ENCODE measurements at places on chromosomes 3 and 15.
A peak's percentile ranks its signal among the peaks of the same experiment; 100 is the strongest.

DNA sequence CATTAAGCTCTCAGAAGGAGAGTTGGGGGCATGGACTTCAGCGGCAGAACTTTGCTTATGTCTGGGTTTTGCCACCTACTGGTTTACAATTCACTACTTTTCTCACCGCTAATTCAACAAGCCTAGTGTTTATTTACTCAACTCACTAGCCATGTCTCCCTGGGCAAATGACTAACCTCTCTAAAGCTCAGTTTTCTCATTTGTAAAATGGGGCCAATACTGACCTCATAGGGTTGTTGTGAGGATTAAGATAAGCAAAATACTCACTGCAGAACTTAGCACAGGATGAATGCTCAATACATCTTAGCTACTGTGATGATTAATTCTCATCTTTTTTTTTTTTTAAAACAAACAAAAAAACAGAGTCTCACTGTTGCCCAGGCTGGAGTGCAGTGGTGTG lies 106.3 kb downstream of the CADPS start:
- DNase-seq, result no peak

DNA sequence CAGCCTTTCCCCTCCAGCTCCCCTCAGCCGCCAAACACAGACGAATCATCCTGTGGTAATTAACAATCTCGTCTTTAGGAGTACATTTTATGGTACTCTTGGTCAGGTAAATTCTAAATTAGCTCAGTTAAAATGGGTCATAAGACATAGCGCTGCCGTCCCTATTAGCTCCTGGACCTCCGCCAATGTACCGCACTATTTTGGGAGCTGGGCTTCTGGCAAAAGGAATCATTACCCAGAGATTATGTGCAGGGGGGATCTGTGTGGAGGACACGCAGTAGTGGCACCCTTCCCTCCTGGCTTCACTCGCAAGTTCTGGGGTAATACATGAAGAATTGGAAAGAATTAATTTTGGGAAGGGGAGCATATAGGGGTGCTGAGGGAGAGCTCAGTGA lies 68.6 kb upstream of the ONECUT1 start:
- DNase-seq, result no peak

- DNase-seq, result no peak
Observed at GRCh38 chr3:31840252-31840651, 140.8 kb downstream of the OSBPL10 start.

DNA sequence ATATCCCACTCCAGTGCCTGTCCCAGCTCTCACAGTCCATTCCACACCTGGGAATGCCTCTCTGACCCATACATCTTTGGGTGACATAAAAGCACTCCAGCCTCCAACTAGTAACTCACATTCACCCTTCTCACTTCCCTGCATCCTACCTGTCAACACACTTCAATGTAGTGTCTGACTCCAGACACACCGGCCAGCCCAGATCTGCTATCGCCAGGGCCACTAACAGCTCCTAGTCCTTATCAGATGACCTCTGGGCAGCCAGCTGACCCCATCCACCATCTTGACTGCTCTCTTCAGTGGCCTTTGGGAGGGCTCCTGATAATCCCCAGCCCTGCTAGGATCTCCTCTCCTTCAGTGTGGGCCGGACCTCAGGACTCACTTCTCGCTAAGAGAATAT lies 2.9 kb upstream of the MCM2 start:
- DNase-seq, result no peak

DNA sequence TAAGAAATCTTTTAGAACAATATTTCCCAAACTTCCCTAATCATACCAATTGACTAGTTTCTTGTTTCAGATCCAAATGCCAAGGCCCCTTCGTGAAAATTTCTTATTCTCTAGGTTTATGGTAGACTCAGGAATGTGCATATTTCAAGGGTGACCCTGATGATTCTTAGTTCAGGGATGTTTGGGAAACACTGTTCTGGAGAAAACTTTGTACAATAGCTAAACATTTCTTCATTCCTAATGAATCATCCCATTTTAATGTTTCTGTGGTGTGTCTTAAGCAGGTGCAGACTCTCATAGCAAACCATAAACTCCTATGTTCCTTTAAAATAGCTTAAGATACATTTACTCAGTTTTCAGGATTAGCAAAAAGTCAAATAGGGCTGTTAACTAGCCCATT lies 314.5 kb downstream of the TIGIT start:
- DNase-seq, result peak; percentile 79

GRCh38 chr3:45940781-45941365 lies 2.4 kb upstream of the CXCR6 start:
- no peak for DNase-seq

GRCh38 chr3:182909318-182910040 lies 70.9 kb downstream of the DCUN1D1 start:
- peak; percentile 35 for DNase-seq

DNA sequence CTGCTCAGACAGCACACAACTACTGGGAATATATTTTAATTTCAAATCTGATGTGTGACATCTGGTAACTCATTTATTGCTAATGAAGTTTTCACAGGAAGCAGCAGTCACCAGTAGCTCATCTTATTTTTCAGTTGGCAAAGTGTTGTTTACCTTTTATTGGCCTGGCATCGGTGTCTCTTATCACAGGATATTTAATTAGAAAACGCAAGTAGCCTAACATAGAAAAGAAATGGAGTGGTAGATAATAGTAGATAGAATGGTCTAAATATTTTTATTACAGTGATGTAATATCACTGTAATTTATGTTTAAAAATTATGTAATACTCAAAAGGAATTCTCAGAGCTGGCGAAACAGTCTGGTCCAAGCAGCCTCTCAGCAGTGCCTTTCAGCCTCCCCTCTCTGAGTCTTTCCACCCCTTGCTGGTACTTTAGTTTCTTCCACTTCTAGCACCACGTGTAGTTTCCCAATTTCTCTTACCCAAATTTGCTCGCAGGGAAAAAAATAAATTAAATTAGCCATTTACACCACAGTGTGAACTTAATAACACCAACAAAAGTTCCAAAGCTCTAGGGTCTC lies 31.9 kb downstream of the AGTR1 start:
- DNase-seq, result no peak

GRCh38 chr3:65449841-65450428 lies 588.8 kb downstream of the MAGI1 start:
- no peak for DNase-seq

DNA sequence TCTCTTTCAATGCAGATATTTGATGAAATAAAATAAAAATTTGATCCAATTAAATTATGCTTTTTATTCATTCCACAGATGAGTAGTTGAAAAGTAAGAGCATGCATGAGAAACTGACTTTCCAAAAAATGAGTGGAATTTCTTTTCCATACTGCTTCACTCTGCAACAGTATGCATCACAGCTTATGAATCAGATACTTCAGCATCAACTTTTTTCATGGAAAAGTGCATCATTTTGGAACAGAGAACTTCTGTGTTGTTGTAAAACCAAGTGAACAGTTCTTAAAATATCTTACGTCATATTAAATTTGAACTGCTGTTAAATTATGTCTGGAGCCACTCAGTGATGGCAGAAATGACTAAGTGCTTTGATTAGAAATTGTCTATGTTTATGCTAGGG lies 16.7 kb upstream of the SLC7A14 start:
- no peak for DNase-seq

DNA sequence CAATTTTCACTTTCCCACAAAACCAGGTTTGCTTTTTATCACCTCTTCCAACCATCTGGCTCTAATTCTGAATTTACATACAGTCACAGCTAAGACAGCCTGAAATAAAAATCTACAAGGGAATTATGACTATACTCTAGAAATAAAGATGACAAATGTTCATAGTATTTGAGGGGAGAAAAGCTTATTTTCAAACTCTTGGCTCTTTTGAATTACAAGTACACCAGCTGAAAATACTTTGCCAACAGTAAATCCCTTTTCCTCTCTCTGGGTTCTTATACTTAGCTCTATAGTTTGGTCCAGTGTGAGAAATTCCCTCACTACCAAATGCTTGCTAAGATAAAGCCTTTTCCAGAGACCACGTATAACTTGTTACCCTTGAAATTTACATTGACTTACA lies 1037.9 kb downstream of the ROBO1 start:
- DNase-seq, result no peak

GRCh38 chr15:47136236-47136635 lies 581.1 kb upstream of the SEMA6D start:
- no peak for DNase-seq

DNA sequence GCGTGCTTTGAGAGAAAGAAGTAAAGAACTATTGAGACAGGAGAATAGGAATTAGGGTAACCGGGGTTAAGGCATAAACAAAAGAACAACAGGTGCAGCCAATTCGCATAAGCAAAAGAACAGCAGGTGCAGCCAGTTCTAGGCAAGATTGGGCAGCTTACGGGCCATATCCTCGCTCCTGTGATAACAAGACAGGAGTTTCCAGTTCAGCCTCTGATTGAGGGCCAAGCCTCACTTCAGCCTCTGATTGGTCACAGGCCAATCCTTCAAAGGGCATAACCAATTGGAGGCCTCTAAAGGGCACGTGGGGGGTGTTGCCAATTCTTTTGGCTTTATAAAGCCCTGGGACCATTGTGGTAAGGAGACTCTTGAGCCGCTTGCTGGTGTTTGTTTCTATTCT lies 143.5 kb downstream of the GADL1 start:
- no peak for DNase-seq

GRCh38 chr3:87895983-87896382 lies 162.8 kb downstream of the CGGBP1 start:
- no peak for DNase-seq

DNA sequence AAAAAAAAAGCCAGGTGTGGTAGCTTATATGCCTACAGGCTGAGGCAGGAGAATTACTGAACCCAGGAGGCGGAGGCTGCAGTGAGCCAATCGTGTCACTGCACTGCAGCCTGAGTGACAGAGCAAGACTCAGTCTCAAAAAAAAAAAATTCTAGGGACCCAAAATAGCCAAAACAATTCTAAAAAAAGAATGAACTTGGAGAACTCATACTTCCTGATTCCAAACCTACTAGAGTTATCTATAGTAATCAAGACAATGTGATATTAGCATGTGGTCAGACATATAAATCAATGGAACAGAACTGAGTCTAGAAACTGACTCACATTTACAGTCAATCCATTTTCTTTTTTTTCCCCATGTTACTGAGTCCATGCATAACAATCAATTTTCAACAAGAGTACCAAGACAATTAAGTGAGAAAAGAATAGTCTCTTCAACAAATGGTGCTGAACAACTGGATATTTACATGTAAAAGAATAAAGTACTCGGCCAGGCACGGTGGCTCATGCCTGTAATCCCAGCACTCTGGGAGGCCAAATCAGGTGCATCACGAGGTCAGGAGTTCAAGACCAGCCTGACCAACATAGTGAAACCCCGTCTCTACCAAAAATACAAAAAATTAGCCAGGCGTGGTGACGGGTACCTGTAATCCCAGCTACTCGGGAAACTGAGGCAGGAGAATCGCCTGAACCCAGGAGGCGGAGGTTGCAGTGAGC lies 11.9 kb downstream of the PRKAR2A start:
- no peak for DNase-seq

- DNase-seq, result peak; percentile 38
Observed at GRCh38 chr15:82951472-82952157, 905 bp downstream of the HOMER2 start.

GRCh38 chr3:4712109-4712508 lies 219.0 kb downstream of the ITPR1 start:
- DNase-seq, result peak; percentile 29

DNA sequence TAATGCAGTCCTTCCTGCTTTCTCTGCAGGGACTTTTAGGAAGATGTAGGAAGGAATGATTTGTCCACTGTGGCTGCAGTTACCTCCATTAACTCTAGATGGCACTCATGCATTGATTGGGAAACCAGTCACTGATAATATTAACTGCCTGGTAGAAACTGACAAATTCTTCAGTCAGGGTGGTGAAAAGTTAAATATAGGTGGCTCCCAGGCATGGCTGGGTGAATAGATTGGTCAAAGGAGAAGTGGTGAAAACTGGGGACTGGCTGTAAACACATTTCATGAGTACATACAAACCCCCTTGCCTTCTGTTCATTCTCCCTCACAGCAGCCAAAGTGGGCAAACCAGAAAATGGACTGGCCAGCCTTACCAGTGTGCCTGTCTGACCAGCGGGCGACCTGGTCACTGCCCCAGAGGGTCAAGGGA lies 333.4 kb downstream of the THSD4 start:
- DNase-seq, result peak; percentile 65

DNA sequence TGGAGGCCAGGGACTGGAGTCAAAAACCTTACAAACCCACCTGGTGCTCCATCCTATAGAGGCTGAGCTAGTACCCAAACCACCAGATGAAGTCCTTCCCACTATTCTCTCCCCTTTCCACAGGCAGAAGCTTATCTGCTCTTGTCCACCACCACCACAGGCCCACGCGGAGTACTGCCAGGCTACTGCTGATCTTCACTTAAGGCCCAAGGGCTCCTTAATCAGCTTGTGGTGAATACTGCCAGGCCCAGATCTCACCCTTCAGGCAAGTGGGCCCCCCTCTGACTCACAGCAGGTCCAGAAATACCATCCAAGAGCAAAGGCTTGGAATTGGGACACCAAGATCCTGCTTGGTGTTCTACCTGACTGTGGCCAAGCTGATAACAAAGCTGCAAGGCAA lies 598.1 kb upstream of the CBLB start:
- DNase-seq, result no peak

DNA sequence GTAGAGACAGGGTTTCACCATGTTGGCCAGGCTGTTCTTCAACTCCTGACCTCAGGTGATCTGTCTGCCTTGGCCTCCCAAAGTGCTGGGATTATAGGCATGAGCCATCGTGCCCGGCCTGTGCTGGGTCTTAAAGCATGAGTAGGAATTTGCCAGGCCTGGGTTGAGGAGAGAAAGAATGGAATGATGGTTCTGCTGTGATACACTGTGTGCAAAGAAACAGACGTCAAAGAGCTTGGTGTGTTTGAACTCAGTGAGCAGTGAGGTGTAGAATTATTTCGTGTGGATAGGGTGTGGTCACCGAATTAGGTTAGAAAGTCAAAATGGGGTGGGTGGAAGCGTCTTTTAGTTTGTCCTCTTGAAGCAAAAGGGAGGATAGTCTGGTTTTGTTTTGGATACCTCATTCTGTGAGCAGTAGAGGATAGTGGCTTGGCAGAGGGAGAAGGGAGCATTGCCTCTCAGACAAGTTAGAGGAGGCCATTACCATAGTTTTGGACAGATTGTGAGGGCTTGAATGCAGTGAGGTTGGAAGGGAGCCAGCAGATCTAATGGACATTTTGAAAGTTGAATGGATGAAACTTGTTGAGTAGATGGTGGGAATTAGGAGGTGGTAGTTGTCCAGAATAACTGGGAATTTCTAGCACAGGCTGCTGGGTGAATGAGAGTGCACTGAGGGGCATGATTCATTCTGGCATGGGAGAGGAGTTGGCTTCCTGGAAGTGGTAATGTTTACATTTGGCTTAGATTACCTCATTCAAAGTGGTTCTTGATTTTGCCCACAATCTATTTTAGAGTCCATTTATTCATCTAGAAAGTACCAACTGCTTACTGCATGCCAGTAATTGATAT lies 27.2 kb downstream of the AKAP13 start:
- DNase-seq, result peak; percentile 76

Measured in AG20443 (cell line).